ENCODE measurements at places on chromosomes 7 and 10. TPM values are rescaled to one million over a fixed set of nuclear protein-coding genes. Genes with fewer than 3 reads are reported as not detected.
A peak's percentile ranks its signal among the peaks of the same experiment; 100 is the strongest.

DNA sequence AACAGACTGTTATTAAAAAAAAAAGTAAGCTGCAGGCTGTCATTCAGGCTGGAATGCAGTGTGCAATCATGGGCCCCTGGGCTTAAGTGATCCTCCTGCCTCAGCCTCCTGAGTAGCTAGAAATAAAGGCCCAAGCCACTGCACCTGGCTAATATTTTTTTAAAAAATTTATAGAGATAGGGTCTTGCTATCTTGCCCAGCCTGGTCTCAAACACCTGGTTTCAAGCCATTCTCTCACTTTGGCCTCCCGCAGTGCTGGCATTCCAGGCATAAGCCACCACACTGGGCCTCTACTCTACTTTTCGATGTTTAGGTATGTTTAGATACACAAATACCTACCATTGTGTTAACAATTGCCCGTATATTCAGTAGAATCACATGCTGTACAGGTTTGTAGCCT lies 270.4 kb upstream of the PRKCQ start:
- no peaks in the 10 kb centered on the region for H3K4me1 ChIP-seq
- no peak overlapping the region for H3K4me3 ChIP-seq
- no peaks in the 10 kb centered on the region for H3K36me3 ChIP-seq
- no peak for DNase-seq
- no peak overlapping the region for H3K27ac ChIP-seq

DNA sequence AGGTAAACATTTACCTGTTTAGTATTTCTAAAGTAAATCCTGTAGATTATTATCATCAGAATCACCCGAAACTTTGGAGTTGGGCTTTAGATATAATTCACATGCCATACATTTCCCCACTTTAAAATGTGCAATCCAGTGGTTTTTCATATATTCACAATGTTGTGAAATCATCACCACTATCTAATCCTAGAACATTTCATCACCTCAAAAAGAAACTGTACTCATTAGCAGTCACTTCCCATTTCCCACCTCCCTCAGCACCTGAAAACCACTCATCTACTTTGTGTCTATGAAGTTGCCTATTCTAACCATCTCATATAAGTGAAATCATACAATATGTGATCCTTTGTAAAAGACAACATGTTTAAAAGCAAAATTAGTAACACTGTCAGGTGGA lies 182.6 kb downstream of the FZD1 start:
- no peaks in the 10 kb centered on the region for H3K36me3 ChIP-seq
- H3K27me3 ChIP-seq, result peaks cover 3% of the 10 kb centered on the region
- no peaks in the 10 kb centered on the region for H3K4me1 ChIP-seq
- no peak overlapping the region for H3K27ac ChIP-seq
- H3K4me3 ChIP-seq, result no peak overlapping the region

DNA sequence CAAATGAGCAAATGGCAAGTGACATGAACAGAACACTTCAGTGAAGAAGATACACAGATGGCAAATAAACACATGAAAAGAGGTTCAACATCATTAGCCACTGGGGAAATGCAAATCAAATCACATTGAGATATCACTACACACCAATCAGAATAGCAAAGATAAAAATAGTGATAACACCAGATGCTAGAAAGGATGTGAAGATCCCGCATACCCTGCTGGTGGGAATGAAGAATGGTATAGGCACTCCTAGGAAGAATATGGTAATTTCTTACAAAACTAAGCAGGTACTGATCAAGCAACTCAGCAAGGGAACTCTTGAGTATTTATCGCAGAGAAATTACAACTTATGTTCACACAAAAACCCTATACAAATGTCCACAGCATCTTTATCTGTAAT lies 11.2 kb downstream of the LAMB4 start:
- no peaks in the 10 kb centered on the region for H3K4me1 ChIP-seq
- no peaks in the 10 kb centered on the region for H3K27me3 ChIP-seq
- no peak for DNase-seq
- H3K27ac ChIP-seq, result no peak overlapping the region

GRCh38 chr10:1465418-1465911 lies 271.9 kb downstream of the ADARB2 start:
- no peak overlapping the region for H3K27ac ChIP-seq
- H3K27me3 ChIP-seq, result peaks cover 30% of the 10 kb centered on the region
- no peaks in the 10 kb centered on the region for H3K36me3 ChIP-seq
- no peaks in the 10 kb centered on the region for H3K4me1 ChIP-seq
- no peak for DNase-seq

GRCh38 chr7:157709531-157710251 lies 372.9 kb downstream of the DNAJB6 start:
- H3K4me3 ChIP-seq, result no peak overlapping the region
- H3K27ac ChIP-seq, result no peak overlapping the region
- DNase-seq, result no peak
- no peaks in the 10 kb centered on the region for H3K4me1 ChIP-seq
- peaks cover 54% of the 10 kb centered on the region for H3K27me3 ChIP-seq
- no peaks in the 10 kb centered on the region for H3K36me3 ChIP-seq

- no peaks in the 10 kb centered on the region for H3K27me3 ChIP-seq
- H3K36me3 ChIP-seq, result peaks cover 52% of the 10 kb centered on the region
- DNase-seq, result no peak
- no peak overlapping the region for H3K27ac ChIP-seq
- no peak overlapping the region for H3K4me3 ChIP-seq
These were observed 71.9 kb downstream of the WDR37 start for GRCh38 chr10:1128115-1128514.

- no peaks in the 10 kb centered on the region for H3K36me3 ChIP-seq
- H3K4me1 ChIP-seq, result no peaks in the 10 kb centered on the region
- no peak overlapping the region for H3K27ac ChIP-seq
- no peaks in the 10 kb centered on the region for H3K27me3 ChIP-seq
- H3K4me3 ChIP-seq, result no peak overlapping the region
These were observed 6.2 kb upstream of the MBL2 start for GRCh38 chr10:52778511-52779392.

- peaks cover 7% of the 10 kb centered on the region for H3K36me3 ChIP-seq
- no peak overlapping the region for H3K27ac ChIP-seq
- H3K27me3 ChIP-seq, result no peaks in the 10 kb centered on the region
These were observed 95.0 kb upstream of the SLC26A5 start for GRCh38 chr7:103541026-103541425.

- no peak overlapping the region for H3K27ac ChIP-seq
- DNase-seq, result no peak
- H3K27me3 ChIP-seq, result peaks cover 6% of the 10 kb centered on the region
- no peak overlapping the region for H3K4me3 ChIP-seq
- H3K4me1 ChIP-seq, result no peaks in the 10 kb centered on the region
- no peaks in the 10 kb centered on the region for H3K36me3 ChIP-seq
These were observed 255.5 kb upstream of the KMT2E start for GRCh38 chr7:104758504-104758903.

DNA sequence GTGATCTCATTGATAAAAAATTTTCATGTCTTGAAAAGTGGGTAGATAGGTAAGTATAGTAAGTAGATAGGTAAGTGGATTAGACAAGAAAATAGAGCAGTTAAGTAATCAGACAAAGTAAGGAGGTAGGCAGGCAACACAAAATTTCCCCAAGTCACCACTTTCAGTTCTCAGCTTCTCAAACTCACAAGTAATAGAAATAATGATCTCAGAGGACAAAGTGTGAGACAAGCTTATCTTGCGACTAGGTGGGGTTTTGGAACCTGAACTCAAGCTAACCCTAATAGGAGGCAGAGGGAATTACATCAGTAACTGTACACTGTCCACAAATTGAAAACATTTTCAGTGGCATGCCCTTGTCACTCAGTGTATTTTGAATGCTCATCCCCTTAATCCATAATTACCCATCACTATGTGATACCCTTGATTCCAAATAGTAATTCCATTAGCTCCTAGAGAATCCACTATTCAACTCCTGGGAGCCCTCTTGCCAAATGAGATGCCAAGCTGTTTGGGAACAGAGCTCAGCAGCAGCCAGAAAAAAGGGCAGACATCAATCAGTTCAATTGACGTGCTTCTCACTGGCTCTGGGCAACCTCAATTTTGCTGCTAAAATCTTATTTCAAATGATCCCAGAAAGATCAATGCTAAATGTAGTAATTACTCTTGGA lies 703.2 kb downstream of the XPNPEP1 start:
- H3K36me3 ChIP-seq, result no peaks in the 10 kb centered on the region
- DNase-seq, result no peak
- H3K4me1 ChIP-seq, result no peaks in the 10 kb centered on the region
- no peaks in the 10 kb centered on the region for H3K27me3 ChIP-seq
- no peak overlapping the region for H3K4me3 ChIP-seq
- no peak overlapping the region for H3K27ac ChIP-seq

DNA sequence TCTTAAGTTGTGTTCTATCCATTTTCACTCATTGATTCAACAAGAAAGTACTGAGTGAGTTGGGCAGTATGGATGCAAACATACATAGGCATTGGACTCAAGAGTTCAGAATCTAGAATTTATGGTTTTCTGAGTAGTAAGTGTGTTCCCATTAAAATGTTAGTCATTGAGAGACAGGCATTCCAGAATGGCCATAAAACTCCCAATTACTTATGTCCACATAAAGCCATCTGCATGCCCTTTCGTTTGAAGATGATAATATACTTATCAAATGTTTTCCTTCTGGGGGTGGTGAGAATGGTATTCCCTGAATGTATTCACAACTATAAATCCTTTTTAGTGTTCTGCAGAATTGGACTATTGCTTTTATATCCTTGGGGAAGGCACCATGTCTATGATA lies 131.6 kb downstream of the CD36 start:
- no peak overlapping the region for H3K4me3 ChIP-seq
- no peaks in the 10 kb centered on the region for H3K36me3 ChIP-seq
- no peaks in the 10 kb centered on the region for H3K27me3 ChIP-seq
- no peak overlapping the region for H3K27ac ChIP-seq
- no peak for DNase-seq

GRCh38 chr7:157545681-157546060 lies 208.9 kb downstream of the DNAJB6 start:
- peaks cover 67% of the 10 kb centered on the region for H3K27me3 ChIP-seq
- H3K4me3 ChIP-seq, result no peak overlapping the region
- DNase-seq, result no peak
- no peak overlapping the region for H3K27ac ChIP-seq
- H3K36me3 ChIP-seq, result no peaks in the 10 kb centered on the region

DNA sequence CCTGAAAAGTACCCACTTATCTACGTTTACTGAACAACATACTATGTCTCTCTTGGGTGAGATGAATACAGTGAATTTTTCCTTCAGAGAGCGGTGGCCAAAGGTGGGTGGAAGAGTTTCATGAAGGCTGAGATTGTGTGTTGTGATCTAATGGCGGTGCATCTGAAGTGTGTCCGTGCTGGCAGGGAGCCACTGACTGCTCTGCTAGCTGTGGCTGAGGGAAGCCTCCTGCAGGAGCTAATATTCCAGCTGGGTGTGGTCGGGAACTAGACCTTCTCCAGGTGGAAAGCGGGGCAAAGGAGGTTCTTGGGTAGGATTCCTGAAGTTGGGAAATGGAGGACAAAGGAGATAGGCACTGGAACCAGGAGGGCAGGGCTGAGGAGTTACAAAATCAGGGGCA lies 69.2 kb upstream of the GRB10 start:
- no peak overlapping the region for H3K4me3 ChIP-seq
- no peaks in the 10 kb centered on the region for H3K4me1 ChIP-seq
- DNase-seq, result no peak
- no peaks in the 10 kb centered on the region for H3K36me3 ChIP-seq
- no peak overlapping the region for H3K27ac ChIP-seq
- H3K27me3 ChIP-seq, result no peaks in the 10 kb centered on the region

- DNase-seq, result peak; percentile 98
- no peaks in the 10 kb centered on the region for H3K36me3 ChIP-seq
- H3K4me3 ChIP-seq, result peak overlapping the region; percentile 45
- peaks cover 10% of the 10 kb centered on the region for H3K4me1 ChIP-seq
- H3K27ac ChIP-seq, result no peak overlapping the region
These were observed 28.3 kb upstream of the WDFY4 start for GRCh38 chr10:48656241-48656913.

GRCh38 chr10:70810967-70811366 lies 4.8 kb upstream of the SGPL1 start:
- no peaks in the 10 kb centered on the region for H3K36me3 ChIP-seq
- no peak for DNase-seq
- H3K27me3 ChIP-seq, result peaks cover 3% of the 10 kb centered on the region
- H3K4me1 ChIP-seq, result peaks cover 11% of the 10 kb centered on the region
- no peak overlapping the region for H3K4me3 ChIP-seq

ADK gene
- total RNA-seq, result 75.1 TPM

ABCA13 gene
- 0.69 TPM for total RNA-seq

CYP3A4 gene
- total RNA-seq, result 0.07 TPM

GPR141 gene
- total RNA-seq, result not detected

FOXI2 gene
- total RNA-seq, result not detected

ARHGEF35 gene
- 0.22 TPM for total RNA-seq

PIK3CG gene
- total RNA-seq, result 35.4 TPM

DLX6 gene
- total RNA-seq, result not detected

OR2A12 gene
- total RNA-seq, result not detected

GRID2IP gene
- not detected for total RNA-seq

MYOZ1 gene
- total RNA-seq, result not detected

Measured in K562 (cell line).